HT1080 (cell line): ENCODE measurements at places on chromosomes 5 and 9. TPM values are rescaled to one million over a fixed set of nuclear protein-coding genes. Genes with fewer than 3 reads are reported as not detected.

DNA sequence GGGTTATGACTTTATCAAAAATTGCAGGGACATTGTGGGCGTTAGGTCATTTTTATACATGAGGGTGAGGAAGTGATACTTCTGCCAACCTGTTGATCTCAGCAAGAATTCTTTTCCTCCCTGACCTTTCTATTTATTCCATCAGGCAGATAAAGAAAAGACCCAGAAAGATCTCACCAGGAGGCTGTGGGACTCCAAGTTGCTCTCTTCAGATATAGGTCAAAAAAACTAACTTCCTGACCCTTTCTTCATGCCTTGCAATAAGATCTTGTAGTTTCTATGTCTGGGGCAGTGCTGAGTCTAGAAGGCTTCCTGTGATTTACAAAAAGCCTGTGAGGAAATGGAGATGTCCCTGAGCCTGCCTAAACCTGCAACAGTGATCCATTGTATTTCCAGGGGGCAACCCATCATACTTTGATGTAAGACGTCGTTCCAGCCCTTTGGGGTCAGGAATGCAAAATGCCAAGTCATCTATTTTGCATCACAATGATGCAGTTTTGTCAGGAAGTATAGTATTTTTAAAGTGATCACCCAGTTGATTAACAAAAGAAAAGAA, 22.0 kb upstream of the PIK3R1 start:
- no peak for DNase-seq

DNA sequence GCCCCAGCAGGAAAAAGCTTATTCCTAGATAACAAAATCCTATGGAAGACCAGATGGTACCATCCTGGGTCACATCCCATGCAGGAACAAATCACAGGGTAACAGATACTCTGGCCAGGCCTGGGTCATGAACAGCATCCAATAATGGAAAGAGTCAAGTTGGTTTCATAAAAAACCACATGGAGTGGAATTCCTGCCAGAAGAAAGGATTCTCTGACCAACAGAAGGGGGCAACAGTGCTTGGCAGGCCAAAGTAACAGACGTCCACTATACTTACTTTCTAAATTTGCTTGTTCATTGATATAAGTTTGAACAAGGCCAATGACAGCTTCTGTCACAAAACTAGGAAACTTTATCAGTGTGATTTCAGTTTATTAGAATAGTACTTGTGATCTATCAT, 273.5 kb downstream of the ARRDC3 start:
- no peak for DNase-seq

DNA sequence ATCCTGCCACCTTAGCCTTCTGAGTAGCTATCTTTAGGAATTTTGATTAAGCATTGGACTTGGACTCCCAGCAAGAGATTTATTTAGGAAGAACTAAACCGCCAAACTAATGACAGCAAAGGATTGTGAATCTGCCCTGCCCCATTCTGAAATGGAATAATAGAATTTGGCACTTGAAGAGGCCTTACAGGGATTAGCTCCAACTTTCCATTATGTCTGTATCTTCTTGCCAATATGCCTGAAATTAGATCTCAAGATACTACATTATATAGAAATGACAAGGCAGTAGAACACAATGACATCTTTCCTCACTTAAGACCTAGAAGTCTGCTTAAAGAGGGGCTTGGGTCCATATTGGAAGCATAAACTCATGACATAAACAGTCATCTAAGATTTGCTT, 77.0 kb upstream of the DPYSL3 start:
- no peak for DNase-seq

- no peak for DNase-seq
Measured at GRCh38 chr5:146877783-146878475, 628 bp downstream of the PPP2R2B start.

- no peak for DNase-seq
Measured at GRCh38 chr5:158143081-158143480, 284.1 kb upstream of the CLINT1 start.

DNA sequence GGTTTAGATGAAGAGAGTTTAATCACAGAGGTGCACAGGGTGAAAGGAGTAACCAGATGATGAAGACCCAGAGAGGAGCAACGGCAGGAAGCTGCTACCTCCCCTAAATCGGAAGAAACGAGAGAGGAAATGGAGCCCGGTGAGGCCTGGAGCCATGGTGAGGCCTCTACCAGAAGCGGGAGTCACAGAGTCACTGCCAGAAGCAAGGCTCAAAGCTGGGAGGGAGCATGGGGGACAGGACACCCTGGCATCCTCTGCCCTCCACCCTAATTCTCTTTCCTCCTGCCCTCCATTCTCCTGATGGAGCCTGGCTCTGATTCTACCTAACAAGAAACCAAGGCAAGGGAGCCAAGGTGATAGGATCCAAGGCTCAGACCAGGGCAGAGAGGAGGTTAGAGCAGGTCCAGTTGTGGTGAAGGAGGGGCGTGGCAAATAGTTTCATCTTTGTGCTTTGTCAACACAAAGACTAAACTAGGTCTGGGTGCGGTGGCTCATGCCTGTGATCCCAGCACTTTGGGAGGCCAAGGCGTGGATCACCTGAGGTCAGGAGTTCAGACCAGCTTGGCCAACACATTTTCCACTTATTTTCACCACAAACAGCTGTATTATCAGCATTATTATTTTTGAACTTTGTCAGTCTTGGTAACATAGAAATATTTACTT, 134.4 kb upstream of the RAI14 start:
- no peak for DNase-seq

GRCh38 chr5:130077007-130077406, 172.7 kb downstream of the CHSY3 start:
- no peak for DNase-seq

GRCh38 chr9:68678430-68678829, 26.6 kb upstream of the PIP5K1B start:
- peak; percentile 33 for DNase-seq

- DNase-seq: no peak
Measured at GRCh38 chr5:178359738-178360137, 127.1 kb upstream of the PHYKPL start.

GRCh38 chr5:112419164-112419985, at the start of gene EPB41L4A:
TSS of gene EPB41L4A (minus strand) at chr5:112419277. CDS start at chr5:112419039, 238 bp downstream.
- no peak for DNase-seq

- no peak for DNase-seq
Measured at GRCh38 chr5:89441965-89442364, 559.0 kb upstream of the MEF2C start.

DNA sequence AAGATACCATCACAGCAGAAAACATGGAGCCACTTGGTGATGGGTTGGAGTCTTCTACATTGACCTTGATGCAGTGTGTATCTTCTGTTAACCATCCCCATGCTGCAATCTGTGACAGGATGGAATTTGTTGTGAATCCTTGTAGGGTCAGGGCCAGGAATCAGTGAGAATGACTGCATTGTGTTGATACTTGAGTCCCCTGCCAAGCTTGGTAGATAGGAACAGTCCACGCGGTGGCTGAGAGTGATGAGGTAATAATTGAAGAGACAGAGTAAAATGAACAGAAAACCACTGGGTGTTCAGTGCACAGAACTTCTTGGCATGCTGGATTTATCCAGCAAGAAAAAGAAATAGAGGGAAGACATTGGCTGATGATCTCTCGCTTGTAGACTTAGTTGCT, 217.5 kb downstream of the MAN2A1 start:
- peak; percentile 7 for DNase-seq

DNA sequence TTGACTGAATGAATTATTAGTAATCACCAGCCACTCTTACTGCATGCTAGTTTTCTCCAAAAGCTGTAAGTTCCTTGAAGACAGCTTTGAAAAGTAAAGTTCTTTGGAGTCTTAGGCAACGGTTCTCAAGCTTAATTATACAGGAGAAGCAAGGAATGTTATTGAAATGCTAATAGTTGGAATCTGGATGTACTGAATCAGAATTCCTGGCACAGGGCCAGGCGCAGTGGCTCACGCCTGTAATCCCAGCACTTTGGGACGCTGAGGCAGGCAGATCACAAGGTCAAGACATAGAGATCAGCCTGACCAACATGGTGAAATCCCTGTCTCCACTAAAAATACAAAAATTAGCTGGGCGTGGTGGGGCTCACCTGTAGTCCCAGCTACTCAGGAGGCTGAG, 33.4 kb downstream of the GRIA1 start:
- DNase-seq: peak; percentile 46

DNA sequence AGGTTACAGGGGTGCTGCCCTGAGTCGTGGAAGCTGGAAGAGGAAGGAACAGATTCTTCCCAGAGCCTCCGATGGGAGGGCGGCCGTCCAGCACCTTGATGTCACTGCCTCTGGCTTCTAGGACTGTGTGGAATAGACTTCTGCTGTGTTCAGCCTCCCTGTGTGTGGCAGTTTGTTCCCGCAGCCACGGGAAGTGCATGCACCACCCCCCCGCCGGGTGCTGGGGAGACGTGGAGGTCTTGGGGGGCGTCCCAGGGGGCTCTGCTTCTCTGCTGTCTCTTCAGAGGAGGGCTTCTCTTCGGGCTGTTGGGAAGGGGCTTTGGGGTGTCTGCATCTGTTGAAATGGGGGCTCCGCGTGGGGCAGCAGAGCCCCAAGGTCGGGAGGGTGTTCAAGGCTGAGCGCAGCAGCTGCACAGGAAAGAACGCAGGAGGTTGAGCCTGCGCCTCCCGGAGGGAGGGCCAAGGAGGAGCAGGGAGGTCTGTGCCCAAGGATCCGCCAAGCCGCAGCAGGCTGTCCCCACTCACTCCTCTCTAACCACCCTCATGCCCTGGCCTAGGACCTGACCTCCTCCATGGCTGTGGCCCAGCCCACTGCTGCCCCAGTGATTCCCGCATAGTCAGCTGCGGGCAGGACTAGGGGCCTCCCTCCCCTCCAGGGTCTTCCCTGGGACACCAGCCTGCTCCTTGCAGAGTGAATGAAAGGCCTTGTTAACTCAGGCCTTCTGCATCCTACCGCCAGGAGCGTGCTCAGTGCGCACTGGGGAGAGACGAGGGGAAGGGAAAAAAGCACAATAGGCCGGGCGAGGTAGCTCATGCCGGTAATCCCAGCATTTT, 45.0 kb downstream of the ROPN1L start:
- DNase-seq: no peak

DNA sequence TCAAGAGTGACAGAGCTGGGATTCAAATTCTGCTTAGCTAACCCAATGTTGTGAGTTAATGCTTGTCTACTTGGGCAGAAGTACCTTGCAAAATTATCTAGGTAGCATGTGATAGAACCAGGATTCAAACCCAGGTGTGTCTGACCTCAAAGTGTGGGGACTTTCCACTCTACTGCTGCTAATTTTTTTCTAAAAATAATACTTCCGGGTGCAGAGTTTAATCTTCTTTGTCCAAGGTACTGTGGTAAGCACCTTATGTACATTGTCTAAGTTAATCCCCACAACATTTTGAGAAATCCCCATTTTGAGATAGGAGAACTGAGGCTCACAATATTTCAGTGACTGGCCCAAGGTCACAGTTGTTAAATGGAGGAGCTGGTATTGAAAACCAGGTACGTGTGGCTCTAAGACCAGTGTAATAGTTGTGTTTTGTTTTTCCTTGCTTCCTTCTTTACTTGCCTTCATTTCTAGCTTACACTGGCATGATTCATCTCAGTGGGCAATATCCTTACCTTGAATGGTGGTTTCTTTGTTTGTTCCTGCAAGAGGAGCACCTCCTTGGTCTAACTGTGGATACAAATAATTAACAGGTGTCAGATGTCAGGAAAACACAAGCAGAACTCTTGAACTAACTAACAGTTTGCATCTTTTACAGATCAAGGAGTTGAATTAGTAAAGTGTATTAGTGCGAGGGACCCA, 7.5 kb downstream of the ALDOB start:
- DNase-seq: no peak

GRCh38 chr9:4417578-4418325, 72.5 kb upstream of the SLC1A1 start:
- no peak for DNase-seq

GRCh38 chr5:8234179-8234770, 365.3 kb downstream of the MTRR start:
- DNase-seq: no peak

DNA sequence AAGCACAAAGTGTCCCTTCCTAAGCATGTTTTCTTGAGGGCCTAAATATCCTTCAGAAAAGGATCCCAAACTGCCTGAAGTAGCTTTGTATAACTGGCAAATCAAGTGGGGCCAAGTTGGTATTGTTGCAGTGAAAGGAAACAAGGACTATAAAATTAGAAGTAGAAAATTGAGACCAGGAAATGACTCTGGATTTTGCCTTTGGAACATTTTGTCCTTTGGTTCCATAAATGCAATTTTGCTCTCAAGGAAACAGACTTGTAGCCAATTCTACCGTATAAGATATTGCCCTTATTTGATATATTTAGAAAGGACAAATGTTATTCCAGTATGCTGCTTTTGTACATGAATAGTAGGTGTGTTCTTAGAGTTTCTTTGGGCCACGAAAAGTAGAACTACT, 34.4 kb downstream of the RABGAP1 start:
- DNase-seq: no peak

GRIA1 gene
- 0.13 and 0.33 TPM in 2 replicates for total RNA-seq

PRPF4 gene
- total RNA-seq: 98.4 and 101 TPM in 2 replicates

INSL6 gene
- not detected in 2 replicates for total RNA-seq

PCDHGA12 gene
- 0.66 and 0.70 TPM in 2 replicates for total RNA-seq

MAP3K1 gene
- total RNA-seq: 4.4 and 5.1 TPM in 2 replicates

GABRA1 gene
- total RNA-seq: not detected in 2 replicates

SLC6A18 gene
- total RNA-seq: not detected in 2 replicates

SPINK6 gene
- total RNA-seq: 1.2 TPM in 1 of 2 replicates, not detected in the other

DPM2 gene
- total RNA-seq: 92.5 and 128 TPM in 2 replicates
